ENCODE measurements at places on chromosomes 2 and 18.
A peak's percentile ranks its signal among the peaks of the same experiment; 100 is the strongest.

GRCh38 chr2:148900350-148900837 lies 25.4 kb downstream of the KIF5C start:
- DNase-seq: peak; percentile 81

DNA sequence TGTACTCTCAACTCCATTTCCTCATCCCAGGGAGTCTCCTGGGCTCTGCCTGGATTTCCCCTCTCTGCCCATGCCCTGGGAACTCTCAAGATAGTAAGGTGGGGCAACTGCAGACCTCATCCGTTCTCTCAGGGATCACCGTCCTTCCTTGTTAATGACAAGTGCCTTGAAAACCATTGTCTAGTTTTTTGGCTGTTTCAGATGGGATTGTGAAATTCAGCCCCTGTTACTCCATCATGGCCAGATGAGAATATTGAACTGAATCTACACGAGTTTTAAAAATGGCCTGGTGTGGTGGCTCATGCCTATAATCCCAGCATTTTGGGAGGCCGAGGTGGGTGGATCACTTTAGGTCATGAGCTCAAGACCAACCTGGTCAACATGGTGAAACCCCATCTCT lies 665 bp upstream of the HRH4 start:
- no peak for DNase-seq

DNA sequence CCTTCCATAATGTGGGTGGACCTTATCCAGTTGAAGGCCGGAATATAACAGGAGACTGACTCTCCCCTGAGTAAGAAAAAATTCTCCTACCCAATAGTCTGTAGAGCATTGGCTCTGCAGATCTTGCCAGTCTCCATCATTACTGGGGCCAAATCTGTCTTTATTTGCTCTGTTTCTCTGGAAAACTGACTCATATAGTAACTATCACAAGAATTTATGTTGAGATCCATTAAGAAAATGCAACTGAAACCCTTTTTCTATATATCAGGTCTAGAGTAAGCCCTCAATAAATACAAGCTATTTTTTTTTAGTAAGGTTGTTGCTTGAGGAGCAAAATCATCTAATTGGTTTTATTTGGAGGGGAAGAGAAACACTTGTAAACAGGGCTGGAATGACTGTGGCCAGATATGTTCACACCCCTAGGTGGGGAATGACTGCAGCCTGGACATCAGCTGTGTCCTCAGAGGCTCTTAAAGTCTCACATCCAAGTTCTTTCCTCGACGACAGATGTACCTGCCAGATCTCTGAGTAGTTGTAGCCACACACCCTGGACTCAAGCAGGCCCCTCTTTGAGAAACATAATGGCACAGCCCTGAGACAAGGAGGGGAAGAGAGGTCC lies 339.7 kb downstream of the TNS1 start:
- no peak for DNase-seq

DNA sequence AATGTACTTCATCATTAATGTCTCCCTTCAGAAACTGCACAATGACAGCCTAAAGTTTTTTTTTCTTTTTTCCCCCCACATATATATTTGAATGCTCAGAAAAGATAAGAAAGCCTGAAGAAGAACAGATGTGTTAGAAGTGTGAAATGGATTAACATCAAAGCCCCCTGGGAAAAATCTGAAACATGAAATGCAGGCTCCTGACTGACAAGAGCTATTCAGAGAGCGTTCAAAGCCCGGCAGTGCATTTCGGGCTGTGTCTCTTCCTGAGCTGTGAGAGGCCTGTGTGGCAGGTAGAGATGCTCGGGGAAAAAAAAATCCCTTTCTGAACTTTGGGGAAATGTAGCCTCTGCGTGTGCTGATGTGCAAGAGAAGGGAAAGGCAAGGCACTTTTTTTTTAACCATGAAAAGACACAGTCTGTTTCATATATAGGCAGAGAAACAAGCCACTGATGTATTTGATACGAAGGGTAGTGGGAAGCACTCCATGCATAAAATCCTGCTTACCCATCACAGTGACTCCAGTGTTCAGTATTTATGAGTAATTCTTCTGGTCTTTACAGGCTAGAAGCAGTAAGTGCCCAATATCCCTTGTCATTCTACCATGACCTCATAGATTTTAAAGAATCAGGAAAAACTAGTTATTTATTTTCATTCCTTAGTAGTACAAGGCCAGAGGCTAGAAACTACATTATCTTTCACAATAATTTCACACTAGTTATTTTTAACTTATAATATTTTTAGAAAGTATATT lies 1574.2 kb upstream of the PIK3C3 start:
- no peak for DNase-seq

- no peak for DNase-seq
Observed at GRCh38 chr2:212659441-212659840, 120.8 kb upstream of the ERBB4 start.

DNA sequence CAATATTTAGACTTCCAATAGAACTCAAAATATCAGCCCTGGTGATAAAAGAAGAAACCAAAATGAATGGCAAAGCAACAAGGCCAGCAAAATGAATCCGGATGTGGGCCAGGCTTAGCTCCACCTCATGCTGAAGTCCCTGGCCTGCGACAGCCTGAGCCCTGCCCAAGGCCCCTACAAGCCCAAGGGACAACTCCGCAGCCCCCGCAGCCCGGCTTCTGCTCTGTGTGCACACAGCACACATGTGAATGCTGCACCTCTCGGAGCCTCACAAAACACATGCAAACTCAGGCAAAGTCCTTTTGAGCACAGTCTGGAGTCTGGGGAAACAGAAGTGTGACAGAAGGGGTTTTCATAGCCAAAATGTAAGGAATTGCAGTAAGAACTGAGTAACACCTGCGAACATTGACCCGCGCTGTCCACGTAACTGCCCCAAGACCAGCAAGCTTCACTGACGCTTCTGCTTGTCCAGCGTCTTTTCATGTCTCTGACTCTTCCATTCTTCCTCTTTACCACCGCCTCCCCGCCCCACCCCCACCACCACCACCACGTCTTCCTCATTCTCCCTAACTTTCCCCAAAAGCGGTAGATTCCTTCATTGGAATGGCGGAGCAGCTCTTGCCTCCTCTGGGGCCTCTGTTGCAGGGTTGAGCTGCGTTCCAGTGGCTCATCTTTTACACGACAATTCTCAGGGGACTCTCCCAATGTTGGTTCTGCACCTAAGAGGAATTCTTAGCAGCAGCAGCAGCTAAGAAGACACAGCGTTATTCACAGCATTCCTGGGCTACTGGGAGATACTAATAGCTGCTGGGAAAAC lies 136.4 kb upstream of the COPS8 start:
- DNase-seq: no peak

DNA sequence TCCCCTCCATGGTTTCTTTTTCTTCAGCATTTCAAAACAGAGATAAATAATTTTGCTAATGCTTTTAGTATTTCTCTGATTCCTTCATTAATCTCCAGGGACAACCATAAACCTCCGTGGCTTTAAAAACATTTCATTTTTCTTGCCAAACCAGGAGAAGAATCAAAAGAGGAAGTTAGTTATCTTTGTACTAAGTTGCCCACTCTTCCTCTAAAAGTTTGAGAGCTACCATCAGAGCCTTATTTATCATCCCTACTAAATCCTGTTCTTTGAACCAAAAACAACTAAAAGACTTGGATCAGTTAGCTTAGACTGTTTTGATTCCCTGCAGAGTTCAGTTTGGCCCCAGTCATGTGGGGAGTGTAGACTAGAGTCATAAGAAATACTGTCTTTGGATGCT lies 208.4 kb downstream of the SETBP1 start:
- no peak for DNase-seq

DNA sequence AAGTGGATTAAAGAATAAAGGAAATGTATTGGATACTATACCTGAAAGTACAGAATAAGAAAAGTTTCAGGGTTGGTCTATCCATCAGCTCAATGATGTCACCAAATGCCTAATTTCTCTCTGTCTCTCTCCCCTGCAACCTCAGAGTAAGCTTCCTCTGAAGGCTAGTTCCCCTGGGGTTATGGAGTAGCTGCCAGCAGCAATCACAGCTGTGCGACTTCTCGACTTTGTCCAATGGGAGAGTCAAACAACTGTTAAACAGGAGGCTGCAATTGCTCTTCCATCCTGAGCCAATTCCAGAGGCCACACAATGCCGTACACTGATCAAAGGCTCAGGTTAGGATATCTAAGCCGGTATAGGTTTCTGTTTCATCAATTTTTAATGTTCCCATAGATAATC lies 95.3 kb upstream of the FANCL start:
- no peak for DNase-seq

DNA sequence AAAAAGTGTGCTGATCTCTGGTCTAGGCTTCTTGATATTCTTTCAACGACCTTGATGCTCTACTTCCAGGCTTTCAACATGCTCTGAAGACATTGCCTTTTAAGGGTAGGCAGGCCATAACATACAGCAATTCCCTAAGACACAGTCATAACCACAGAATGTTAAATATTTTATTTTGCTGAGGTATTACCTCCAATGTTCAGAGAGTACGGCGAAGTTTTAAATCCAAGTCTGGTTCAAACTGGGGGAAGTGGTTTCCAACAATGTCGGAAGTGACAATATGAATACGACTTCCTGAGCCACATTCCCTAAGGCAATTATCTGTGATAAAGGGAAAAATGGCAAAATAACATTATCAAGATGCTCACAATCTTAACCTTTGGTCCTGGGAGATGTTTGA lies 1077.9 kb upstream of the PIK3C3 start:
- DNase-seq: no peak

DNA sequence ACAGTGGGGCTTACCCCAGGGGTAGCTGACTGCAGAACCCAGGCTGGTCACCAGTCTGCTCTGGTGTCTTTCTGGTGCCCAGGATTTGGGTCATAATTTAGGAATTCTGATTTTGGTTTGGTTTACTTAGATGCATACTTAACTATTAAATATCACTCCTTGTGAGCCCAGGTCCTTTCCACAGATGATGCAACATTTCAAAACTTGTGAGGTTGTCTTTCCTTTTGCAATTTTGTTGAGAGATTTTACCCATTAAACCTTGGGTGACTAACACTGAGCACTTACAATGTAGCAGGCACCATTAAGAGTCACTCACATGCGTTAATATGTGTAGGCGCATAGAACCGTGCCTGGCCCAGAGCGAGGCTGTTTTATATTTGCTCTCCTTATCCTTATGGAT lies 61.8 kb upstream of the RPL31 start:
- DNase-seq: no peak

DNA sequence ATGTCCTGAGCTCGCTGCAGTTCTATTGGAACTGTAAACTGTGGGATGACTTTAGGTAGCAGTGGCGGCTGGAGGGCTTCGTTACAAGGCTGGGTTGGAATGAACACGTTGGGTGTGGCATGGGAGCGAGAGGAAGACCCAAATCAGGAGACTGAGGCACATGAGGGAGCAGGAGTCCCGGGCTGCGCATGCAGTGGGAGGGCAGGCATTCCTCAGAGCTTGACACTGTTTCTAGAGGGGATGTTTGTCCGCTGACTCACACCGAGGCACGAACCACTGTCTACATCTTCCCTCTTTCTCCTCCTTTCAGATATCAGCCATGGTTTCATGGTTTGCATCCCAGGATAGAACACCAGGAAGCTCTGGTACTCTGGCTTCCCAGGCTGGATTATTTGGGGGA lies 40.6 kb upstream of the LAMA1 start:
- DNase-seq: no peak

- no peak for DNase-seq
Observed at GRCh38 chr2:22981785-22982184, 403.2 kb upstream of the KLHL29 start.

DNA sequence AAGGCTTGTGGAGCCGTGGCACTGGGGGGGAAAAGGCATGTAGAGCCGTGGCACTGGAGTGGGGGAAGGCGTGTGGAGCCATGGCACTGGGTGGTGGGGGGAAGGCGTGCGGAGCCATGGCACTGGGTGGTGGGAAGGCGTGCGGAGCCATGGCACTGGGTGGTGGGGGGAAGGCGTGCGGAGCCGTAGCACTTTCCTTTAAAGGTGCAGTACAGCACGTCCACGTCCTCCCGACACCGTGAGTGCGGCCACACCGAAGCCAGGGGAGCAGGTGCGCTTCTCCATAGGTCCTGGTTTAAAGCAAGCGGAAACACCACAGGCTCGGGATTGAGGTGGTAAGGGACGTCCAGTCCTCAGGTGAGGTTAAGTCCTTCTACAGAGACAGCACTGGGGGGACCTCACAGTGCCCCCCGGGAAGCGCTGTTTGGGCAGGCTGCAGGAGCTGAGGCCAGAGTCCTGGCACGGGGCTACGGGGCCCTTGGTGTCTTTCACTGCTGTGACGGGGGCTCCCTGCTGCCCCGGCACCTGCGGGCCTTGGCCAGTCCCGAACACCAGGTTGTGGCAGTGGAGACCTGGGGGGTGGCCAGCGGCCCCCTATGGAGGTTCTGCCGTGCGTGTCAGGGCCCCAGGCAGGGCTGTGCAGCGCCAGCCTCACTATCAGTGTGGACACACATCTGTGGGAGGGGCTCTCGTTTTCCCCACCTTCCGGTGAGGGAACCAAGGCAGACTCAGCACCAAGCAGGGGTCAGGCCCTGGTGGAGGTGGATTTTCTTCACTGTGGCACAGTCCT lies 93.0 kb upstream of the CTDP1 start:
- no peak for DNase-seq

DNA sequence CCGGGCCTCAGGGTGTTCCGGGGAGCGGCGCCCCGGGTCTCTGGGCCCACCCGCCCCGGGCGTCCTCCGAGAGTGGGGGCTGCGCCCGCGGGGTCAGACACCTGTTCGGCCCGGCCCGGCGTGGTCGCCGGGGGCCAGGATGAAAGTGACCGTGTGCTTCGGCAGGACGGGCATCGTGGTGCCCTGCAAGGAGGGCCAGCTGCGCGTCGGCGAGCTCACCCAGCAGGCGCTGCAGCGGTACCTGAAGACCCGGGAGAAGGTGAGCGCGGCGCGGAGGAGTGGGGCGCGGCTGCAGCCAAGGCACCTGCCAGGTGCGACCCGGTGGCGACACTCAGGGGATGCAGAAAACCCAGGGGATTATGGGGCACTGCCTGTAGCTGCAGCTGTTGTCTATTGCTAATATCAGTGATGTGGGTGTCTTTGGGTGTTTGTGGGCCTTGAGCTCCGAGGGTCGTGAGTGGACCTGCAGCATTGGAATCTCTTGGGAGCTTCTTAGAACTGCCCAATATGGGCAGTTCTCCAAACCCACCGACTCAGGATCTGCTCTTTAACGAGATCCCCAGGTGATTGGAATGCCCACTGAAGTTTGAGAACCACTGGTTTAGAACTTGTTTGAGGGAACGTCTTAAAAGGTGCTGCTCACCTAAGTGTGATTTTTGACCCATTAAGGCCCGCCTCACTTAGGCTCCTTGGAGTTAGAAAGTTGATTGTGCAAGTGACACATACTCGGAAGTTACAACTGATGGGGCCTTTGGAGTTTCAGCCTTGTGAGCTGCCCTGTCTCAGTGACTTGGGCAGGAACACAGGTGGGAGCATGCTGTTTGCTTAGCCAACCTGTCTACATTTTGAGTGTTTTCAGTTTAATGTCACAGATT lies 823 bp downstream of the PARD3B start:
- DNase-seq: peak; percentile 25

DNA sequence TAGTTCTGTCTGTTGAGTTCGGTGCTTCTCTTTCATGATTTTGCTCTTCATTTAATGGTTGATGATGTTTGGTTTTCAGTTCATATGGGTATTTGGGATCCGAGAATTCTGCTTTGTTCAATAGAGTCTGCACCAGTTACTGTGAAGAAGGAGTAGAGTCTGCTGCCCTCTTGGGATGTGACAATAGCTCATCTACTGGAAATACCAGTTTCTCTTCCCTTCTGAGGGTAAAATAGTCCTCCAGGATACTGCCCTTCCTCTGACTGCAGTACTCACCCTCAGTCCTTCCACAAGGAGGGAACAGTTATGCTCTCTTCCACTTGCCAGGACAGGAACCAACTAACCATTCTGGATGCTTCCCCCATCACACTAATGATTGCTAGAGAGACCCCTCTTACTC lies 12.5 kb upstream of the TNFAIP6 start:
- no peak for DNase-seq
